ENCODE measurements at places on chromosomes 2 and 18. TPM values are rescaled to one million over a fixed set of nuclear protein-coding genes. Genes with fewer than 3 reads are reported as not detected.

DNA sequence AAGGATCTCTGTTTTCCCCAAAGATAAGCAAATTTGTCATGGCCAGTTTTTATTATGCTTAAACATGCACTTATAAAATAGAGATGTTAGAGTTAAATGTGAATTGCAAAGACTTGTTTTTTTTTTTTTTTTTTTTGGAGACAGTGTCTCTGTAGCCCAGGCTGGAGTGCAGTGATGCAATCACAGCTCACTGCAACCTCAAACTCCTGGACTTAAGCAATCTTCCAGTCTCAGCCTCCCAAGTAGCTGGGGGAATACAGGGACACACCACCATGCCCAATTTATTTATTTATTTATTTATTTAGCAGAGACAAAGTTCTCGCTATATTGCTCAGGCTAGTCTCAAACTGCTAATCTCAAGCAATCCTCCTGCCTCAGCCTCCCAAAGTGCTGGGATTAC lies 15.1 kb downstream of the PHOSPHO2 start:
- no peak for DNase-seq

GRCh38 chr2:231664727-231665126 lies 43.6 kb upstream of the PTMA start:
- DNase-seq = no peak

Gene ABCG8
- total RNA-seq = not detected

GRCh38 chr2:233075141-233075965 lies 15.2 kb downstream of the INPP5D start:
- DNase-seq = no peak

Gene ABCB11
- total RNA-seq = under 0.01 TPM

DNA sequence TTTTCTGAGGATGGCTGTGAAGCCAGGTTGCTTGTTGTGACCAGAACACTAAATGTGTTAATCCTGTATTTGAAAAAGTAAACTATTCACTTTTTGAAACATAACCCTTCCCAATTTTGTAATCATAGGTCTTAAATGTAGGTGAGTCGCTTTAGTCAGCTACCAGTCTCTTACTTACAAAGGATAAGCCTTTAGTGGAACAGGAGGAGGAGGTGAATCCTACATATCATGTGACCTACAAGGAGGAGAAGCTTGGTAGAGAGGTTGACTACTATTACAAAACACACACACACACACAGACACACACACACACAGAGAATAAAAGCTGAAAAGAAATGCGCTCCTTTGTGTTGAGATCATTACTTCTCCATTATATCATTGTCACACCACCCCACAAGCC lies 59.9 kb upstream of the SPAG16 start:
- DNase-seq = no peak

- DNase-seq = peak; percentile 78
Measured at GRCh38 chr2:218995972-218996711, 2.9 kb upstream of the CRYBA2 start.

Gene MERTK
- total RNA-seq = 25.0 TPM

All from dermis blood vessel endothelial cell (primary cell).